ENCODE measurements at places on chromosomes 13 and 19.

DNA sequence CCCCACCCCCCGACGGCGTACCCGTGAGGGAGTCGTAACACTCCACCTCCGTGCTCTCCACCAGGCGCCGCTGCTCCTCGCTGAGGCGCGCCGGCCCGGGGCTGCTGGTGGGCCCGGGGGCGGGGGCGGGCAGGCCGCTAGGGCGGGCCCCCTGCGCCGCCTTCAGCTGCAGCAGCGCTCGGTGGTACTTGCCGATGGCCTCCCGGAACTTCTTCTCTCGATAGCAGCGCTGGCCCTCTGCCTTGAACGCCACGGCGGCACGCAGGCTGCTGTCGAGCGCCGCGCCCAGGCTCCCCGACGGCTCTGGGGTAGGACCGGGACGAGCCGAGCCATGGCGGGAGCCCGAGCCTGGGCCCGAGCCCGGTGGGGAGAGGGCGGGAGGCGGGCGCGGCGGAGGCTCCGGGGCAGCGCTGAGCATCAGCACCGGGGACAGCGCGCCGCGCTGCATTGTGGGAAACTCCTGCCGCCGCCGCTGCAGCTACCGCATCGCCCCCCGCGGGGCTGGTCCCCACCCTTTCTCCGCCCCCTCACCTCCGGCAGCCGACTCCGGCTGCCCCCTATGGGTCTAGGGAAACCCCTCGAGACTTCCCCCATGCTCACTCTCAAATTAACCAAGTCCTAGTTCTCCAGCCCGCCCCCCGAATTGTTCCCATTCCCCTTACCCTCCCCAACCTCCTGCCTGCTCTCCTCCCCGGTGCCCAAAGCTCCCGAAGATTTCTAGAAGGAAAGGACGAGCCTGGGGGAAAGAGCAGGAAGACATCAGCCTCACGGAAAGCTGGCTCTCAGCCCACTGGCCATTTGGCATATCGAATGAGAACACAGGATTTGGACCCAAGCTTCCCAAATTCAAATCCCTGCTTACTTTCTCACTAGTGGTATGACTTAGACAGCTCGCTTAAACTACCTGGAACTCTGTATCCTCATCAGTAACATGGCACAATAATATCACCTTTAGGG, at the start of gene TTC9B:
Gene TTC9B, minus strand, starts transcription at position 451 of the 957 bp plus-strand sequence. Its CDS starts 3 bp downstream, at position 448.
- peak; percentile 44 for DNase-seq

GRCh38 chr19:3142292-3142670, 6.4 kb downstream of the GNA15 start:
- DNase-seq, result no peak

DNA sequence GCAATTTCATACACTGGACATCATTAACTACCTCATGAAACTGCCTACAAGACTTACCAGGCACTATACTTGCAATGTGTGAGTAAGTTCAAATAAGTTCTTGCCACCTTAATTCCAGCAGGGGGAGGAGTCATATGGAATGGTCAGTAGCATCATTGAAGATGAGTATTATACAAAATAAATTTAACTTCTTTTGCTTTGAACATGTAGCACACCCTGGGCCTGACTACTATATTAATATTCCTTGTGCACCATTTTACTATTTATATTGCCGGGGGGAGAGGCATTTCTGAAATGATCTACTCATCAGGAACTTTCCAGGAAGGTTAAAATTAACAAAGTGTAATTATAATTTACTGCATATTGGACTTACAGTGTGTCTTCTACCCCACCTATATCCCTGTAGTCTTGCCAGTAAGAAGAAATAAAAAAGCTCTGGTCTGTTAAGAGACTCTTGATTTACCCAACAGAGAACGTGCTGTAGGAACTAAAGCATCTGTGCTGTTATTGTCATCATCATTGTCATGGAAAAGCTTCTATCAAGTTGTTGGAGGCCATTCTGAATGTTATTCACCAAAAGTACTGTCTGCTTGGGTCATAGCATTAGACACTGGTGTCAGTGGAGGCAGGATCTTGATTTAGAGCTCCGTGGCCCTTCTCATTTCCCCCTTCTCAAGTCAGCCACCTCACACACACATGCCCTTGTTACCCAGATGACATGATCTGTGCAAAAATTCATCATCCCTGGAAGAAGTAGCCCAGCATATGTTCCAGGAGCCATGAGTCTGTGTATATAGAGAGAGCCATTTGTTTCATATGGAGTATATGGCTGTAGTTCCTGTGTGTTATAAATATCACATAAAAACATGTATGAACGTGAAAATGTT, 147.1 kb downstream of the MTUS2 start:
- no peak for DNase-seq

GRCh38 chr13:50077431-50077830, 62.2 kb downstream of the KCNRG start:
- no peak for DNase-seq

- no peak for DNase-seq
These were observed 96.3 kb upstream of the C1QTNF9B start for GRCh38 chr13:23993680-23993985.

DNA sequence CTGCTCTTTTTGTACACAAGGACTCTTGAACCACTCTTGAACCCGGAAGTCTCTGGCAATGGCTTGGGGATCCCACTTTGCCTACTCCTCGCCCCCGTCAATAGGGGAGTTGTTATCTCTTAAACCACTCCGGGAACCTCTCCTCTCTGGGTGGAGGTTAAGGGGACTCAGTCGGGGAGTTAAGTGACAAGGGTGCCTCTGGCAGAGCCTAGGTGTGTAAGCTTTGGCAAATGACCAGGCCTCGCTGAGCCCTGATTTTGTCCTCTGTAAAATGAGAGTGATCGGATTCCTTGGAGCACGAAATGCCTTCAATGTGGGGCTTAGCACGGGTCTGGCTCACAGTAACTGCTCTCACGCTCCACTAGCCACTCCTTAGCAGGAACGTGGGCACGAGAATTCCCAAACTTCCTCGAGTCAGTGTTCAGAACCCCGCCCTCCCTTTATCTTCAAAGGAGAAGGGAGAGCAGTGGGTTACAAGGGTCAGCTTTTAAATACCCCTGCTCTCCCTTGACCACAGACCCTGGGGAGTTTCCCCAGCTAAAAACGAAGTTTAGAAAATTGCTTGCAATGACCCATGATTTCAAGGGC, 193.3 kb downstream of the KATNAL1 start:
- DNase-seq, result no peak

DNA sequence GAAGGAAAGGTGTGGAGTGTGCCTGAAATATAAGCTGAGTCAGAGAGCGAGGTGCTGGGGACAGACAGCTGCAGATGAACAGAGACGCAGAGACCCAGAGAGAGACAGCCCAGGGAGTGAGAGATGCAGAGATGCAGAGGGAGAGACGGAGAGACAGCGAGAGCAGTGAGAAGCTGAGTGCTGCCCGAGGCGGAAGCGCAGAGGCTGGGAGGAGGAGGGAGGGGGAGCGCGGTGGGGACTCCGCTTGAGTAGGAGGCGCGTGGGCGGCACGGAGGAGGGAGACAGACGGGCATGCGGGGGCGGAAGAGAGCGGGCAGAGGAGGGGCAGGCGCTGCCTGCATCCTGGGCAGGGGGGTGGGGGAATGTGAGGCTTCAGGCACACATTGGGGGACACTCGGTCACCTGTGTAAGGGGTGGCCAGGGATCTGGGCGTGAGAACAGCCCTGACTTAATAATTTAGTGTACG, 25.7 kb downstream of the SLC8A2 start:
- peak; percentile 85 for DNase-seq
